ENCODE measurements at places on chromosomes 13 and 19. TPM values are rescaled to one million over a fixed set of nuclear protein-coding genes. Genes with fewer than 3 reads are reported as not detected.
A peak's percentile ranks its signal among the peaks of the same experiment; 100 is the strongest.

MISP gene
- 17.8 TPM for total RNA-seq

DNA sequence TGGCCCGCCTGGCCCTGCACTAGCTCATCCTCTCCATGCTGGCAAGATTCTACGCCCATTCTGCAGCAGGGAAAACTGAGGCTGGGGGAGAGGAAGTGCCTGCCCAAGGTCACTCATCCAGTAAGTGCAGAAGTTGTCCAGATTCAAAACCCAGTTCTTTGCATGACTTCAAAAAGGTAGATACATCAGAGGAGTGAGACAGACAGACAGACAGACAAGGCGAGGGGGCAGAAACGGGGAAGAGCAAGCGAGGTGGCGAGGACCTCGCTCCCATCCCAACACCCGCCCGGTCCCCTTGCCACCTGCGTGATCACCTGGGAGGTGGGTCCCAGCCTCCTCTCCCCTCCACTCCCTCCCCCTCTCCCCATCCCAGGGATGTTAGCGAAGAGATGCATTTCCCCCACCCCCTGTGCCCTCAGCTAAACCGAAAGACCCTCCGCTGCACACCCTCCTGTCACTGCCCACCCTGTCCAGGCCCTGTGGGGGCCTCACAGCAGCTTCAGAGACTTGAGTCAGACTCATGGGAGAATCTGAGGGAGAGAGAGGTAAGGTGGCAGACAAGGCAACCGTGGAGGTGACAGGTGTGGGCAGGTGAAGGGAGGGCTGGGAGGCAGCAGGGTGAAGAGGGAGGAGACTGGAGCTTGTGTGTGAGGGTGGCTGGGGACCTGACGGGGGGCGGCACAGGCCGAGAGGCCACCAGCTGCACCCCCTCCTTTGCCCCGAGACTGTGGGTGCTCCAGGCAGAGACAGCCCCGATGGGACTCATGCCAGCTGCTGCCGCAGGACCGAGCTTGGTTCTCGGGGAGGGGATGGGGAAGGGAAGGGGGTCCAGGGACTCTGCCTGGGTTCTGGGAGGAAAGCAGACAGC lies 18.9 kb downstream of the LRRC4B start:
- no peak for DNase-seq

LHB gene
- total RNA-seq, result not detected

DNA sequence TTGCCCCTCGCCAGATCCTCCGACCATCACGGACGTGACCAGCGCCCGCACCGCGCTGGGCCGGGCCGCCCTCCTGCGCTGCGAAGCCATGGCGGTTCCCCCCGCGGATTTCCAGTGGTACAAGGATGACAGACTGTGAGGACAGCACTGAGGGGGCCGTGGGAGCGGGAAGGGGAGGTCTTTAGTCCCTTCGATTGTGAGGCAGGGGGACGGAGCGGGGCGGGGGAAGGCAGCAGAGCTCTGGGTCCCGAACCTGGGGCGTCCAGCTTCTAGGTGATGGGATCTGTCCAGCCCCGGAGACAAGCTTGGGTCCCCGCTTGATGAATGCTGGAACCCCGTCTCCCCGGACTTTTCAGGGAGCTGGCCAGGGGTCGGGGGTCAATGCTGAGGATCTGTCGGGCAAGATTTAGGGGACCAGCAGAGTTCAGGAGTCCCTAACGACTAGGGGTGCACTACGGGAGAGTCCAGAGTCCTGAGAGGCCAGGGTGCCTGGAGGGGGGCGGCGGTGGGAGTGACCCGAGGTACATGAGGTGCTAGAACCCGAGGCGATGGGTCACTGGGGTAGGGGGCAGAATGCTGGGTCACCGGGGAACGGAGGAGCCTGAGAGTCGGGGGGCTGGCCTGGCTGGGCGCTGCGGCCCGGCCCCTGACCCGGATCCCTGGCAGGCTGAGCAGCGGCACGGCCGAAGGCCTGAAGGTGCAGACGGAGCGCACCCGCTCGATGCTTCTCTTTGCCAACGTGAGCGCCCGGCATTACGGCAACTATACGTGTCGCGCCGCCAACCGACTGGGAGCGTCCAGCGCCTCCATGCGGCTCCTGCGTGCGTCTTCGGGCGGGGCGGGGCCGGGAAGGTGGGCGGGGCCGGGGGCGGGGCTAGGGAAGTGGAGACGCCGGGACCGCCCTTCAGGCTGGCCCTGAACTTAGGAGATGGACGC lies 14.6 kb downstream of the VSIG10L start:
- peak; percentile 87 for DNase-seq

BEST2 gene
- not detected for total RNA-seq

SPINT2 gene
- total RNA-seq, result 381 TPM

DNA sequence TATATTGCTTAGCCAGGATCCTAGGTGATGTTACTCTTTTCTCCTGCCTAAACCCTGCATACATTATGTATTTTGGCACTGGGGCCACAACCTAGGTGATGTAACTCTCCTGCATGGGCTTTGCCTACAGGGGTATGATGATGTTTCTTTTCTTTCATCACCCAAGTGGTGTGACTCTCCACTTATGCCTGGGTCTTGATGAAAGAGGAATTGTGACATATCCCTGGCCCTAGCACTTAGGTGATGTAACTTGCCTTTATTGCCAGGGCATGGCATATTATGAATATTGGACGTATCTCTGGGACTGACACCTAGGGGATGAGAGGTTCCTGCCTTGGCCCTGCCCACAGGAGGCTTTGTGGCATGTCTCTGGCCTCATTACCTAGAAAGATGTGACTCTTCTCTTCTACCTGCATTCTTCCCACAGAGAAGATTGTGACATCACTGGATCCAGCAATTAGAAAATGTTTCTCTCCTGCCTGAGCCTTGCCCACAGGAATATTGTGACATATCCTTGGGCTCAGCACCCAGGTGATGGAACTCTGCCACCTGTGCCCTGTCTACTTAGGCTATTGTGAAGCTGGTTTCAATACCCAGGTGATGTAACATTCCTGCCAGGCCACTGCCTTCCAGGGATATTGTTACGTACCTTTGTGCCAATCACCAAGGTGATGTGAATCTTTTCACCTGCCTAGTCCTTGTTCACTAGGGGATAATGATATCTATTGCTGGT lies 27.3 kb upstream of the ZNF254 start:
- DNase-seq, result no peak

PPM1N gene
- total RNA-seq, result 2.2 TPM

DNA sequence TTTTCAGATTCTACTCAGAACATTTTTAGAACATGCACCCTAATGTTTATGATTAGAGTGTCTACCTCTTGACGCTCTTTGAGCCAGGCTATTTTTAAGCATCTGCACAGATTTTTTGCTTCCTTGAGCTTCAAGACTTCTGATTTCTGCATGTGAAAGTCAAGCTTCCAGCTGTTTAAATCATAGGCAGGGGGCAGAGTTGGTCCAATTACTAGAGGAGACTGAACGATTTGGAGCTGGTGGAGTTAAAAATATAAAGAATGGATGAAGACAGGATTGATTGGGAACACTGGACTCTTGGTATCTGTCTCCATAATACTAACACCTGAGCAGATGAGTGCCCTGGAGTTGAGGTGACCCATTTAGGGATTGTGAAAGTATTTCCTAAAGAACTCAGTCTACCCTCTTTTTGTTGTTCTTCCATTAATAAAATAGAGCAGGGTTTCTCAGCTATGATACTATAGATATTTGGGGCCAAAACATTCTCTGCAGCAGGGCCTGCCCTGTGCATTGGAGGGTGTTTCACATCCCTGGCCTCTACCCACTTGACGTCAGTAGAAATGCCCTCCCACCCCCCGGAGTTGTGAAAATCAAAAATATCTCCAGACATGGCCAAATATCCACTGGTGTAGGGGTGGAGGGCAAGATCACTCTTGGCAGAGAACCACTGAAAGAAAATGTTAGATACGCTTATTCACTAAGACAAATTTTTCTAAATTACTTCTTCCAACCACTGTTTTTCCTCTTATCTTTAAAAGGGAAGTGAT lies 160.1 kb downstream of the COG6 start:
- DNase-seq, result no peak

PRR19 gene
- 0.47 TPM for total RNA-seq

DNA sequence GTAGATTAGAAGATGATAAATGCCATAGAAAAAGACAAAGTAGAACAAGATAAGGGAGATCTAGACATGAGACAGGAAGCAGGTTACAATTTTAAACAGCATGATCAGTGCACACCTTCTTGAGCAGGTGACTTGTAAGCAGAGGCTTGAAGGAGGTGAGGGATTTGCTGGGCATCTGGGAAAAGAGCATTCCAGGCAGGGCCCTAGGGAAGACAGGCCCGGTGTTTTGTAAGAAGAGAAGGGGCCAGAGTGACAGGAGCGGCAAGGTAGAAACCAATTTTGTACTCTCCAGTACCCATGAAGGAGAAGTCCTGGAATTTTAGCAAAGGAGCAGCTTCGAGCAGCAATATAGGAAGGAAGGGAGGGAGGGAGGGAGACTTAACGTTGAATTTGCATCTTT lies 296.5 kb downstream of the MZT1 start:
- DNase-seq, result no peak

DZIP1 gene
- 41.4 TPM for total RNA-seq

GRCh38 chr13:50780201-50781015 lies 63.1 kb downstream of the DLEU7 start:
- no peak for DNase-seq

SRRM5 gene
- 0.28 TPM for total RNA-seq

Measured in kidney (tissue), 22 donors.